ENCODE measurements at places on chromosomes 1 and 21.

DNA sequence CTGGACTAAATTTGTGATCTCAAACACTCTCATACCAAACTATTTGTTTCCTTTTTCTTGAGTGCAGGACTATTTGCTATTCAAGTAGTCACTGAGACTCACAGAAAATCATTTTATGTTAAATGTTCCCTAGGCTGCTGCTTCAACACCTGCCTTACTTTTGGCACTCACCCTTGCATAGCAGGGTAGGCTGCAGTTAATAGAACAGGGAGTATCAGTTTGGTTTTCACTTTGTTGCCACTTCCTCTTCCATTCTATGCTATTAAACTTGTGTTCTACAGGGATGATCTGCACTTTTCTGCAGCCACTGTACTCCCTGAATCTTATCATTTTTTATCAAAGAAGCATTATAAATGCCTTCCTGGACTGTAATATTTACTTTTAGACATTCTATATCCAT, 148.7 kb upstream of the PRMT6 start:
- no peak for DNase-seq

- DNase-seq: no peak
Measured at GRCh38 chr1:170415710-170416372, 116.1 kb upstream of the GORAB start.

- no peak for DNase-seq
Measured at GRCh38 chr1:238832106-238832505, 554.3 kb upstream of the CHRM3 start.

DNA sequence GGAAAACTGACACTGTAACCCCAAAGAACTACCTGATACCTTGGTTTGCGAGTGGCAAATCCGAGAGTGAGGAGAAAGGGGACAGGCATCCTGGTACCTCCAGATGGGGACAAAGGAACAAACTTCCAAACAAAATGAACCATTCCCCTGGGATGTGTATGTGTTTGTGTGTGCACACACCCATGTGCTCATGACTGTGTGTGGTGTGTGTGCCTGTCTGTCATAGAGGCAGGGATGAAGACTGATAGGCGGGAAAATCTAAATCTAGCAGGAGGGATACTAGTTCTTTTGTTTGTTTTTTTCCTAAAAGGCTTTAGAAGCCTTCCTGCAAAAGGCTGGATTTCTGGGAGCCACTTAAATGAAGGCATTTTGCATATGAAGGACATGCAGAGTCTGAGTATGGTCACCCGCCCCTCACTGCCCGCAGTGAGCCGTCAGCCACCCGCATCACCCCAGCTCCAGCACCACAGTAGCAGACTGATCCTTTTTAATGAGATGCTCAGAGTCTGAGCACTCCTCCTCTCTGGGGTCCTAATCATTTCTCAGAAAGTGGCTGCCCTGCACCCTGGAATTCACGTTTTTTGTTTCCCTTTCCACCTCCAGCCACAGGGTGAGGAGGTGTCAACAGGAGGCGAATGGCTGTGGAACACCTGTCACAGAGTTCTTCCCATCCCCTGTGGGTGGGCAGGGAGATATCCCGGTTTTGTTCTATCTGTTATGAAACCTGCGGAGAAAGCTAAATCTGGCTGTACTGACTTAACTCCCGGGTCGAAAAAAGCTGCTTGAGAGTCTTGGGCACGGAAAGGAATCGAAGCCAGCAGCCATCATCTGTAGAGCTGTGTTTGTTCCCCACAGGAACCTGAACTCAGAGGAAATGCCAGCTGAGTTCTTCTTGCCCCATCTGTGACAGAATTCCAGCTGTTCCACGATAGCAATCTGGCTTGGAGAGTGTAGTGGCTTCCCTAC, 34.9 kb downstream of the UTP25 start:
- no peak for DNase-seq

DNA sequence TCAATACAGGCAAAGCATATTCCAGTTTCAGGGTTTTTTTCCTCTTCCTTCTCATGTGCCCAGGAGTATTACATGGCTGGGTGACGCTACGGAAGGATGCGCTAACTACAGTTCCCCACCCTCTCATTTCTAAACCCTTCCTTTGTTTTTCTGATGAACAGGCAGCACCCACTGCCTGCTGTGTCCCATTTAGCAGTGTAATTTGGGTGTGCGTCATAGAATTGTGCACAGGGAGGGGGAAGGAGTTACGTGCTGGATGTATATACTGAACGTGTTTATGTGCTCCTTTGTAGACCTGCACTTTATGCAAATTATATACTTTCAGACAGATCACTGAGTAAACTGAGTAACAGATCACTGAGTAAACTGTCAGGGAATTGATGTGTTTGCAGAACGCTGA, 44.5 kb downstream of the ELAPOR1 start:
- no peak for DNase-seq

DNA sequence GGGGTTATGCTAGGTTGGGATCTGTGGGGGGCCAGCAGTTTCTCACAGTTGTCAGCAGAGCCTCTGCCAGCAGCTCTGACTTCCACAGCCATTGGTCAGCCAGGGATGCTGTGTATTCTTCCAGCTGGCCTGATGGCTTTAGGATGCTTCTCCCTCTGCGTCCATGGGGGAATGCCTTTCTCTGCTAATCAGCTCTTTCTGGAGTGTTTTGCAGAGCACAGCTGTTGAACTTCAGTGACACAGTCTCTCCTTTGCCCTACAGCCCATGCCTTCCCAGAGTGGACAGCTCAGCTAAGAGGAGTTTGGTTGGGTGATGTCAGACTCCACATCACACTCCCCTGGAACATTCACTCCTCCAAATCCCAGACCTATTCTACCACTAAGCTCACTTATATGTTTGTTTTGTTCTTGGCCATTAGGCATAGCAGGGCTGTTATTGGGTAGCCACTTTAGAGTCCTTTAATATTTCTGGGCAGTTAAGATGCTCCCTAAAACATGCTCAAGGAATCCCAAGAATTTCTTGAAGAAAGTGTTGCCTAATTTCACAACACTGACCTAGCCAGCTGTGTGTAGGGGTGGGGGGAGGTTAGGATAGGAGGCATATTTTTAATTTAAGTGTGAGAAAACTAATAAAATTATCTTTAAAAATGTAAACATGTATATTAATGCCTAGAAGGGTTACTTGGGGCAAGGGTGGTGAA, 75.3 kb upstream of the KIAA0040 start:
- no peak for DNase-seq

DNA sequence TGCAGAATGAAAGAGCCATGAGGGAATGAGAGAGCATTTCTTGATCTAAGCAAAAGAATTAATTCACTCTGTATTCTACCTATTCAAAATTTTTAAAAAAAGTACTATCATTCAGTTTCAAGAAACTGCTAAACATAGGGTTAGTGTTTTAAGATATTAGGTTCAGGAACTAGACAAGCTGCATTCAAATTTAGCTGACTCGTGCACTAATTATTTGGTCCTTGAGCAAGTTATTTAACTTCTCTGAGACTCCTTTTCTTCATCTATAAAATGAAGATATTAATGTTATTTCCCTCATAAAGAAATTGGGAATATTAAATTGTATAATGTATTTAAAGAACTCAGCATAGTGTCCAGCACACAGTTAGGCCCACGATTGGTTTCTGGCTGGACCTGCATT, 75.0 kb upstream of the USH2A start:
- no peak for DNase-seq

GRCh38 chr1:228318823-228319241, 87.8 kb downstream of the TRIM11 start:
- no peak for DNase-seq

DNA sequence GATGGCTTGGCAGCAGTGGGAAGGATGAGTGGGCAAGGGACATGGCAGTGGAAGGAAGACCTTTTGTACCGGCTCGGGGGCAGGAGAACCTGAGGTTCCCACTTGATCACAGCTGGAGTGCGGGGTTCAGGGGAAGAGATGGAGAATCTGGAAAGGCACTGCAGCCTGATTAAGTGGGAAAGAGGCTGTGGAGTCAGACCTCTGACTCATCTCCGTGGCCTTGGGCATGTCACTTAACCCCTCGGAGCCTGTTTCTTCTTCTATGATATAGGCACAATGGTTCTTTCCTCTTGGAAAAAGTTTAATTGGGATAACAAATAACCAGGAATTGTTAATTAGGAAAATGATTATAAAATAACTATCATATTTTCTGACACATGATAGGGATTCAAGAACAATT, 13.1 kb upstream of the TMEM61 start:
- DNase-seq: no peak

GRCh38 chr21:43332861-43333297, 94.1 kb downstream of the SIK1 start:
- DNase-seq: no peak

GRCh38 chr1:155680531-155680930, 8.0 kb downstream of the YY1AP1 start:
- DNase-seq: peak; percentile 87

DNA sequence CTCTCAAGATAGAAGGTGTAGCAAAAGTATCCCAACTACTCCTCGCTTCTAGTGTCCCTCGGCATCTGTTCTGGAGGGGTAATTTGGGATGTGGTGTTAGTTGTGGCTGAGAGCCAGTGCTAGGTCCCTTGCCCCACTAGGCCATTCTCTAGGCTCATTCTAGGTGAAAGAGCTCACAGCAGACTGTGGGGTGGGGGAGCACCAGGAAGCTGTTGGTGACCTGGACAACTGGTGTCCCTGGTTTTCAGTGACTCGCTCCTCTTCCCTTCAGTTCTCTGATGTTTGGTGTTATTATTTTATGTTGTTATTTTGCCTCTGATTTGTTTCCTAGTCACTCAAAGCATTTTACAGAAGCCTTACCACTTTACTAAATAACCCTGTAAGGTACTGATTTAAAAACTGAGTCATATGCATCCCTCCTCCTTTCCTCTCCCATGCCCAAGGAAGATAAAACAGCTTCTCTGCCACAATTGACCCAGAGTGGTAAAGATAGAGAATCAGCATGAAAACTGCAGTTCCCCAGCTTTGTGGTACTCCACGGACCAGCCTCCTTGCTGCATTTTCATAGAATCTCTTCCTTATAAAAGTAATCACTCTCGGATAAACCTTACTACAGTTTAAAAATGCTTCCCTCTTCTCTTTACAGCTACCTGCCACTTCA, 14.1 kb downstream of the DYRK3 start:
- DNase-seq: no peak

GRCh38 chr1:24048205-24048869, 63.6 kb downstream of the MYOM3 start:
- DNase-seq: no peak

DNA sequence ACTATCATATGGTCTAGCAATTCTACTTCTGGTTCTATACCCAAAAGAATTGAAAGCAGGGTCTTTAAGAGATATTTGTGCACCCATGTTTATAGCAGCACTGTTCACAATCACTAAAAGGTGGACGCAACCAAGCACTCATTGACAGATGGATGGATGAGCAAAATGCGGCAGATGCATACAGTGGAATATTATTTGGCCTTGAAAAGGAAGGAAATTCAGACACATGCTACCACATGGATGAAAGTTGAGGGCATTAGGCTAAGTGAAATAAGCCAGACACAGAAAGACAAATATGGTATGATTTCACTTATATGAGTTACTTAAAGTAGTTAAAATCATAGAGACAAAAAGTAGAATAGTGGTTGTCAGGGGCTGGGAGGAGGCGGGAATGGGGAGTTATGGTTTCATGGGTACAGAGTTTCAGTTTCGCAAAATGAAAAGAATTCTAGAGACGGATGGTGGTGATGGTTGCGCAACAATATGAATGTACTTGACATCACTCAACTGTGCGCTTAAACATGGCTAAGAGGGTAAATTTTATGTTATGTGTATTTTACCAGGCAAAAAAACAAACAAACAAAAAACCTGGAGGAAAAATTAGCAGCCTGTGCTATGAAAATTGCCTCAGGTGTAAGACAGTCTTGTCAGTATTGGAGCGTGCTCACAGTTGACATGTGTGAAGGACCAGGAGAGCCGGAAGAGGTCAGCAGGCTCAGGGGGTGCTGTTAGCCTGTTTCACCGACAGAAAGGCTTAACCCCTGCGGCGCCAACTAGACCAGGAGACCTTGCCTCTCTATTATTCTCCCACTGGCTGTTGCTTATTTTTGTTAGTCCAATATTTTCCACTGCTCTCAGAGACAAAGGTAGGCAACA, 26.5 kb downstream of the CD247 start:
- DNase-seq: no peak

- DNase-seq: no peak
Measured at GRCh38 chr1:81304187-81304586, 496.5 kb upstream of the ADGRL2 start.

DNA sequence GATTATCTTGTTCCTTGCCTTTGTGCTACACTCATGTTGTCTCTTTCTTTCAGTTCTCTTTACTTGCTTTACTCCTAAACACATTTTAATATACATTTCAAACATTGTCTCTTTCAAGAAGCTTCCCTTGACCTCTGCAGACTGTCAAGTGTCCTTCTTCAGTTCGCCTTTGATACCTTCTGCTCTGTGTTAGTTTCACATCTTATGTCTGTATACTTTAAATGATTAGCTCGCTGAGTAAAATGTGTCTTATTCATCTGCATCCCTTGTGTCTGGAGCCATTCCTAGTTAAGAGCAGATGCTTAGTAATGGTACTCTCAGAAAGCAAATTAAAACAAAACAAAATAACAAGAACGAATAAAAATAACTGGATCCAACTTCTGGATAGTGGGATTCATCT, 303.3 kb downstream of the S1PR1 start:
- DNase-seq: no peak

DNA sequence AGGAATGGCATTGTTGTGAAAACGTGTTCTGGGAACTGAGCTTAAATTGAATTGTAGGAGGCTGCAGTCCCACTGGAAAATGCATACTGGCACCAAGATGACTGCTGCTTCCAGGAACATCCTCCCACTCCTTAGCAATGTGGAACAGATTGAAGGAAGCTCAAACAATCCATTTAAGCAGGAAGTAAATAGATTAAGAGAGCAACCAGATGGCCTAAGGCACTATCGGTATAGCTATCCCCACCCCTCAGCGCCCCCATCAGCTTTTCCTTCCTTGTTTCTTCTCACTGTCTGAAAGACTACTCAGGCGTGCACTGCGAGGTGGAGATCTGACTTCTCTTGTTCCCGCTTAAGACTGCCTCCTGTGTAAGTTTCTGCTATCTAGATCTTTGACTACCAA, 4.0 kb upstream of the IFI16 start:
- no peak for DNase-seq

GRCh38 chr1:193265716-193266115, 79.3 kb upstream of the B3GALT2 start:
- no peak for DNase-seq

GRCh38 chr21:15442743-15443469, 286.9 kb upstream of the USP25 start:
- peak; percentile 75 for DNase-seq

GRCh38 chr1:80836505-80836904, 964.2 kb upstream of the ADGRL2 start:
- no peak for DNase-seq
